ENCODE measurements at places on chromosomes 11 and 22.

GRCh38 chr11:660681-661444 is 23.8 kb downstream of the DRD4 start:
- no peak for DNase-seq

DNA sequence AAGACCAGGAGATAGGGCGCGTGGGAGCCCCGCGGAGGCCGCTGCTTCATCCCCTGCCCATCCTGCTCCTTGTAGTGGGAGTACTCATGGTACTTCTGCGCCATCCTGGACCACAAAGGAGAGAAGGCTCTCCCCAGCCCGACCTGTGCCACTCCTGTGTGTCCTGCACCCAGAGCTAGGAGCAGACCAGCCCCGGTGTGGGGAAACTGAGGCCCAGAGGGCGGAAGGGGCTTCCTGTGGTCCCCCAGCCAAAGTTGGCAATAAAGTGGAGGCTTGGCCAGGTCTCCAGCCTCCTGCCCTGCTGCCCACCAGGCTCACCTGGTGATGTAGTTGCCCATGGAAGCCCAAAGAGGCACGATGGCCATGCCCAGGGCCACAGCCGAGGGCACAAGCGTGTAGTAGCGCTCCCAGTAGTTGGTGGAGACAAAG is 4.7 kb downstream of the UNC93B1 start:
- DNase-seq = no peak

DNA sequence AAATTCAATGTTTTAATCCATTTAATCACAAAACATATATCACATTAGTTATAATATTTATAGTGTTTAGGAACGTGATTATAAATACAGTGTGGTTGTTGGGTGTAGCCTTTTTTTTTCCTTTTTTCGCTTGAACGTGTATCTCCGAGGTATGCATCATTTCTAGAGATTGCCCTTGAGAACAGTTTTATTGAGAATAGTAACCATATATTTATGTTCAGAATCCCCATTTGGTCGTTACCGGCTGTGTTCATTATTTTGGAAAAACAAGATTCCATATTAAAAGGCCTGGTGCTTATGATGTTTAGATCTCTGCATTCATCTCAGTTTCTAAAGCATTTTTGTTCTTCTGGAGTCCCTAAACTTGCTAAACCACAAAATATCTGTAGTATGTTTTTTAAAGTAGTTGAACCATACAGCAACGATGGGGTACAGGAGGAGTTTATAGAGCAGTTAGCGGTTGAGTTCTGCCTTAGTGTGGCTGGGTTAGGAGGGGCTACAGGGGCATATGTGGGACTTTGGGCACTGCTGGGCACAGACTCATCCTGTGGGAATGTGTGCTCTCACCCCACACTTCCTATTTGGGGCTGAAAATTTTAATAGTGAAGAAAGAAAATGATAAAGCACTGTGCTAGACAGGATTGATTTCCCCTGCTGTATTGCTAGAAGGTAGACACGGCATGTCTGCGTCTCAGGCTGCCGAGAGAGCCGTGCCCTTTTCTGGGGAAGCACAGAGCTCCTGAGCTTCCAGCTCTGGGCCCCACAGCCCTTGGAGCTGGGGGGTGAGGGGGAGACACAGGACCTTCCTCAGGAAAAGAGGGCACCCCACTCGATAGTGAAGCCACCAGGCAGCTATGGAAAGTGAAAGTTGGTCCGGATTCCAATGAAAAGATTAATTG is 81.5 kb upstream of the PPARA start:
- no peak for DNase-seq

DNA sequence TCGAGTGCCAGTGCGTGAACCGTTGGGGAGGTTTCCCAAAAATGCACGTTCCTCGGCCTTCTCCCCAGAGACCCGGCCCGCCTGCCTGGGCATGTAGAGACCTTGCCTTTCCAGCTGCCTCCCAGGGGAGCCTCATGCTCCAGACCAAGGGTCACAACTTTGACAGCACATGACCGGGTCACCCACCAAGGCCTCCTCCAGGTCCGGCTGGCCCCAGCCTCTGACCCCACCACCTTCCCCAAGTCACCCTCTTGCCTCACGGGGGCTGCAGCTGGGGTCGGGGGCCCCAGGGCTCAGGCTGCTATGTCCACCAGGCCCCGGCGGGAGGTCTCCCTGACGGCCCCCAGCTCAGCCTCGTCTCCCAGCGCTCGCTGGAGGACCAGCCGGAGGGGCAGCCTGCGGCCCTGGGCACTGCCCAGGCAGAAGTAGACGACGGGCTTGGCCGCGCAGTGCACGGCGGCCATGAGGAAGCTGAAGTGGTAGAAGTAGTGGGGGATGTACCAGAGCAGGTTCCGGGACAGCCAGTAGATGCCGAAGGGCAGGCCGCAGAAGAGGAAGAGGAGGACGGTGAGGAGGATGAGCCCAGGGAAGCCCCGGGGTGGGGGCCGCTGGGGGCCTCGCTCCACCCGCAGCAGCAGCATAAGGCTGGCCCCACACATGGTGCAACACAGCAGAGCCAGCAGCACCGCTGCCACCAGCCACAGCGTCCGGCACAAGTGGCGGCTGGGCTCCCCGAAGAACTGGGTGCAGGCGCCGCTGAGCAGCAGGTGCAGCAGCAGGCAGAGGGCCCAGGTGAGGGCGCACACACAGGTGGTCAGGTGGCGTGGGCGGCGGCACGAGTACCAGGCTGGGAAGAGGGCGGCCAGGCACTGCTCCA is 4.4 kb downstream of the MRGPRE start:
- DNase-seq = no peak

- no peak for DNase-seq
These were observed 81.7 kb upstream of the NECTIN1 start for GRCh38 chr11:119810478-119811232.

DNA sequence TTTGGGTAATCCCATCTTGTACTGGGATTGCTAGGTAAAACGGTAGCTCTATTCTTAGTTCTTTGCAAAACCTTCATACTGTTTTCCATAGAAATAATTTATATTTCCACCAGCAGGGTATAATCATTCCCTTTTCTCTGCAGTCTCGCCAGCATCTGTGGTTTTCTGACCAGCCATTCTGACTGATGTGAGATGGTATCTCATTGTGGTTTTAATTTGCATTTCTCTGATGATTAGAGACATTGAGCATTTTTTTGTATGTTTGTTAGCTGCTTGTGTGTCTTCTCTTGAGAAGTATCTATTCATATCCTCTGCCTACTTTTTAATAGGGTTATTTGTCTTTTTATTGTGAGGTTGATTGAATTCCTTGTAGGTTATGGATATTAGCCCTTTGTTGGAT is 220.9 kb downstream of the PGR start:
- DNase-seq = no peak

DNA sequence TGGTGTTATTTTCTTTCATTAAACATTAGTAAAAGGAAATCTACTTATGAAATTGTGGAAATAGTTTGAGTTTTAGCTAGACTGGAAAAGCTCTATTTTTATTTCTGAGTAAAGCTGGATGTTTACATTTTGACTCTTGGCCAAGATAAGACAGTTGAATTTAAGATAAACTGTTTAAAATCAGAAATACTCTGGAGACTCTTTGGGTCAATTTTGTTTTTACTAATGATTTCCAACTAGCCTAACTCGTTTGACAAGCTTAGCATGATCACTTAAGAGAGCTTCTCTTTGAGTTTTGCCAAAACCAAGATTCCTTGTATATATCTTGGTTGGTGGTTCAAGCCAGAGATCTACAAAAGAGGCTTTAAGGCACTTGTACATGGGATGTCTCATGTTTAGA is 724.8 kb upstream of the LUZP2 start:
- no peak for DNase-seq

DNA sequence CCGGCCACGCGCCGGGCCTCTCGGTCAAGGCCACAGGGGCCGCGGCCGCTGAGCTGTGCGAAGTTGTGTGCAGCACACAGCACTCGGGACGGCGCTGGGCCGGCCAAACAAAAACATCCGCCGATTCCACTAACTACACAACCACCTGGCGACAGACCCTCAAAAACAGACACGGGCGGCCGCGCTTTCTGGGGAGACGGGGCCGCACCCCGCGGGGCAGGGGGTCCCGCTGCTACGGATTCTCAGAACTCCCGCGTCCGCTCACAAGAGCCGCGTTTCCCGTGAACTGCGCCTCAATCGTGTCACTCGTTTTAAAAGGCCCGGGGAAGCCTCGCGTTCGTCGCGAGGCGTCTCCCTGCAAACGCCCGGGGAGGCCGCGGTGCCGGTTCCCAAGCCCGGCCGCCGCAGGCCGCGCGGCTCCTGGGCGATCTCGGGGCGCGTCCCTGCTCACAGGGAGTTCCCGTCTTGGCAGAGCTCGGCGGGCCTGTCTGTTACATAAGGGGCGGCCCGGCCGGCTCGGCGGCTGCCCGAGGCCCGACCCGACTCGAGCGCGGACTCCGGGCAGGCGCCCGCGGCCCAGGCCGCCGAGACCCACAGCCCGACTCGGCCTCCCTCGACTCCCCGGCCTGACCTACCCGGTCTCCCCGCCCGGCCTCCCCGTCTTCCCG is 936 bp downstream of the BRD1 start:
- no peak for DNase-seq

GRCh38 chr11:67465189-67465510 is 3.9 kb downstream of the TMEM134 start:
- no peak for DNase-seq

- DNase-seq = no peak
These were observed 3.5 kb downstream of the RRP8 start for GRCh38 chr11:6599881-6600390.
